H54 (cell line): ENCODE measurements at places on chromosomes 4 and X.

- no peak for DNase-seq
Measured at GRCh38 chr4:39994406-39994805, 16.7 kb upstream of the PDS5A start.

DNA sequence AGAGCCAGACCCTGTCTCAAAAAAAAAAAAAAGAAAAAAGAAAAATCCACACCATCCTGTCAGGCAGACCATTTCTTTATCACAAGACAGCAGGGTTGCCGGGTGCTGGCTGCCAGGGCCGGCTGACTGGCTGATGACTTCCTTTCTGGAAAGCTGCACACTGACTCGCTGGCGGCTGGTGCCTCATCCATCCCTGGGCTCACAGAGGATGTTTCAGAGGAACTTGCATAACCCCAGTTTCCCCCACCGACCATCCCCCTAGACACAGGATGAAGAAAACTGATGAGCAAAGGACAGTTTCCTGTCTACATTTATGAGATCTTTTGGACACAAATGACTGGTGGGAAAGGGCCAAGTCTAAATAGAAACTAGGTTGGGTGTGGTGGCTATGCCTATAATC is 14.1 kb downstream of the HPSE start:
- peak; percentile 24 for DNase-seq

DNA sequence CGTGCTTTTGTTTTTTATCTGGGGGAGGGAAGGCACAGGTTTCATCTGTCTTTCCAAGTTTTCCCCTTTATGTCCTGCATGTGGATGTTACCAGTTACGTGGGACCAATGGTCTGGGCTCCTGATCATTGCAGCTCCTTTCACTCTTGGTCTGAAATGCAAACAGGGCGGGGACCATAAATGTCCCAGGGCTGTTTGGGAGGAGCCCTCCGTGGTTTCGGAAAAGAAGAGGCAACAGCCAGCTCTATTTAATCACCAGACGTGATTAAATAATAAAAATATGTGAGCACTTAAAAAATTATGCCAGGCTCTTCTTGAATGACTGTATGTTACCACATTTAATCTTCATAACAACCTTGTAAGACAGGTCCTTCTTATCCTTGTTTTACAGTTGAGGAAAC is 30.8 kb upstream of the C1GALT1C1 start:
- no peak for DNase-seq

DNA sequence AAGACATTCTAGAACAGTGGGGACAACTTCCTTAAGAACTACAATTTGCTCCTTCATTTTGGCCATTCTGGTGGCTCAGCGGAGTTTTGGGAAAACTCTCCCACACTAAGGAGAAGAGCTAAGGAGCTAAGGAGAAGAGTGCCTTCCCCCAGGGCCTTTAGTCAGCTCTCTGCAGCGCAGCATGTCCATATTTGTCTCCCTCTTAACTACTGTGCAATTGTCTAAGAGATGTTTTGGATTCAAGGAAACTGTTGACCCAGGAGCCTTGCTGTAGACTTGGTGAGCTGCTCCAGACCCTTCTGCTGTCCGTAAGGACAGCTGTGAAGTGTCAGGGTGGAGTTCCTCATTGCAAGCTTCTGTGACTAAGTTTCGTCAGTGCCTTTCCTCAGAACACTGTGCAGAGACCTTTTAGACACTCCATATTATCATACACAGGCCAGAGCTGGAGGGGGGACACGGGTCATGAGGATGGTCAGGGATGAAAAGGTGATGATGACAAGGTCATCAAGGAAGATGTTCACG is 179.0 kb downstream of the NHS start:
- DNase-seq: no peak

GRCh38 chr4:6423575-6423974 is 48.8 kb downstream of the PPP2R2C start:
- no peak for DNase-seq

GRCh38 chr4:15901998-15902397 is 36.5 kb downstream of the FGFBP1 start:
- DNase-seq: no peak

- peak; percentile 20 for DNase-seq
Measured at GRCh38 chr4:168480931-168481611, 779 bp upstream of the DDX60L start.

- DNase-seq: no peak
Measured at GRCh38 chr4:114613560-114613959, 15.0 kb downstream of the UGT8 start.

GRCh38 chrX:50812995-50813842 is 775 bp downstream of the SHROOM4 start:
- DNase-seq: no peak

DNA sequence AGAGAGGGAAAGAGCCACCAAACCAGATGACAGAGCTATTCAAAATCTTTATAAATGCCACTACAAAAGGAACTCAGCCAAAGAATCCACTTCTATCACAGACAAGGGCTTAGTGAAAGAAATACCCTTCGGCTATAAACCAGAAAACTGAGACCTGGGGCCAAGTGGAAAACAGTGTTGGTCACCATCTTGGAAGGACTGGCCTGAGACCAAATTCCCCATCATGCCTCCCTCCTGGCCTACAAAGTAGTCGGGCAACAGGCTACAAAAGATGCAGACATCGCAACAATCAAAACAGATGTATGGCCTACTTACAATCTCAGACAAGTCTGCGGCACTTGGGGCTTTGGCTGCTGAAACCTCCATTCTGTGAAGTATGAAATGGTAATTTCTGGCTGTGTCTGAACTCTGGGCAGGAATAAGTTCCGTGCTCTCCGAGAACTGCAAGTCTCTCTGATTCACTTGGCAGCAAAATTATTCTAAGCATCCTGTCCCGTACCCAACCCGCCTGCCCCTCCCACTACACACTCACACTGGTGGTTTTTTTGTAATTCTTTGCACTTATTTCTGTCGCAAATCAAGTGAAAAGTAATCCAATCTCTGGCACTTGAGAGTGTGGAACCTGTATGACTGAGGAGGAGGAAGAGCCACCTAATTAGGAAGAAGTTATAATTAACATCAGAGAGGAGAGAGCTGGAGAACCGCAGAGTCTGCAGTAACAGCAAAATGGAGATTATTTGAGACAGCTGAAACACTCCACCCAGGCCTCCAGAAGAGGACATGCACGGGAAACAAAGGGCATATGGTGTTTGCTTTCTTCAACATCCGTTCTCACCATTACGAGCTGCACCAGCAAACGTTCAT is 87.8 kb downstream of the SH3KBP1 start:
- no peak for DNase-seq

DNA sequence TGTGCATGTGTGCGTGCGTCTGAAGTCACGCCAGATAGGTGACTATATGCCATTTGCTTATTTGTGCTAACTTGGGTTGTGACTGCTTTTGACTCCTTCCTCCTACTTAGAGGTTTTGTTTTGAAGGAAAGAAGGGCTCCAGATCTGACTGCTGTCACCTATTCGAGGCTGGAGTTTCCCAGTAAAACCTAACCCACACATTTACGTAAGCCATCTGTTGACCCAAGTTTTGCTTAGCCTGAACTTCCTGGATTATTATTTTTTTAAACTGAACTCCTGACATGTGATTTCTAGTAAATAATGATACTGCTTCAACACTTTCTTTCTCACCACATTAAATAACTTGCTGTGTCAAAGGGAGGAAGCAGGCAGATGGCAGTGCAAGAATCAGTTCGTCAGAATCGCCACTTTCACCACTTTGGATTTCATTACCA is 41.5 kb downstream of the DTHD1 start:
- DNase-seq: no peak

- no peak for DNase-seq
Measured at GRCh38 chrX:1516596-1517104, 20.3 kb downstream of the P2RY8 start.

DNA sequence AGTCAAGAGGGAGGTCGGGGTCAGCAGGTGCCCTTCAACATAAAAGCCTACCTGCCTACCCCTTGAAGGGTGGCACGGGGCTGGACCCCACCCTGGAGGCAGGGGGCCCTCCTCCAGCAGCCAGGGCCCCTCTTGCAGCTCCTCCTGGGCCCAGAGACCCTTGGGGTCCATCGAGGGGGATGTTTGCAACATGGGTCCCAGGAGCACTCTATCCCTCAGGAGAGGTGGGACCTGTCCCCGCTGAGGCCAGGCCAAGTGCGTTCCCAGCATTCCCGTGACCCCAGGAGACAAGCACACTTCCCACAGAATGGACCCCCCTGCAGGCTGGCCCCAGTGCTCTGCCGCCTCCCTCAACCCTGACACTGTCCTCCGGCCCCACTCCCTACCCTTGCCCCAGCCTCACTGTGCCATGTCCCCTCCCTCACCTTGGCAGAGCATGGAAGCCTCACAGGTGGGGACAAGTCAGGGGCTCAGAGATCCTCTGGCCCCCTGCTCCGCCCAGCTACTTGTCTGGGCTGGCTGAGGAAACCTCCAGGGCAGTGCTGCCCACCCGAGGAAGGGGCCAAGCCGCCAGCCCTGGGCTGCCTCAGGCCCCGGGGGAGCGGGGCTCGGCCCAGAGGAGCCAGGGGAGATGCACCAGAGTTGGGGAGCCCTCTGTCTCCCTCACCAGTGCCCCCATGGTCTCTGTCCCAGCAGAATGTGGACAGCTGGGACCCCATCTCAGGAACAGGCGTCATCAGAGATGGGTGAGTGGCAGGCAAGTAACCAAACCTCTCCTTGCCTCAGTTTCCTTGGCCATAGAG is 2.2 kb downstream of the MXD4 start:
- no peak for DNase-seq

GRCh38 chr4:182306792-182307507 is 63.7 kb downstream of the TENM3 start:
- DNase-seq: no peak

- no peak for DNase-seq
Measured at GRCh38 chrX:134482371-134482770, 22.4 kb downstream of the HPRT1 start.

- DNase-seq: no peak
Measured at GRCh38 chrX:80879916-80880315, 70.2 kb upstream of the BRWD3 start.

- DNase-seq: peak; percentile 7
Measured at GRCh38 chr4:158496030-158496741, 25.5 kb upstream of the RXFP1 start.

GRCh38 chr4:28351826-28352225 is 1491.2 kb downstream of the STIM2 start:
- DNase-seq: no peak

DNA sequence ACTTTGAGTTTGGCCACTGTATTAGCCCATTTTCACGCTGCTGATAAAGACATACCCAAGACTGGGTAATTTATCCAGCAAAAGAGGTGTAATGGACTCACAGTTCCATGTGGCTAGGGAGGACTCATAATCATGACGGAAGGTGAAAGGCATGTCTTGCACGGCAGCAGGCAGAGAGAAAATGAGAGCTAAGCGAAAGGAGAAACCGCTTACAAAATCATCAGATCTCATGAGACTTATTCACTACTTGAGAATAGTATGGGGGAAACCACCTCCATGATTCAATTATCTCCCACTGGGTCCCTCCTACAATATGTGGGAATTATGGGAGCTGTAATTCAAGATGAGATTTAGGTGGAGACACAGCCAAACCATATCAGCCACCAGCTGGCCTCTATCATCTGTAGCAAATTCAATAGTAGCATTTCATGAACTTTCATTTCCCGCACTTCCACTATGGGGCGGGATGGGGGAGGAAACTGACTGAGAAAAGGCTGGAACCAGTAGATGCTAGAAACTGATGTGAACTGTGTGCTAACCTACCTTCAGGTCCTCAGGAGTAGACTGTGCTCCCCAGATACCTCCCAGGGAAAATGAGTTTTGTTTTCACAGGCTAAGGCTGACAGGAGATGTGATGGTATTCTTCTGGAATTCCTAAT is 35.3 kb upstream of the LGI2 start:
- DNase-seq: no peak

DNA sequence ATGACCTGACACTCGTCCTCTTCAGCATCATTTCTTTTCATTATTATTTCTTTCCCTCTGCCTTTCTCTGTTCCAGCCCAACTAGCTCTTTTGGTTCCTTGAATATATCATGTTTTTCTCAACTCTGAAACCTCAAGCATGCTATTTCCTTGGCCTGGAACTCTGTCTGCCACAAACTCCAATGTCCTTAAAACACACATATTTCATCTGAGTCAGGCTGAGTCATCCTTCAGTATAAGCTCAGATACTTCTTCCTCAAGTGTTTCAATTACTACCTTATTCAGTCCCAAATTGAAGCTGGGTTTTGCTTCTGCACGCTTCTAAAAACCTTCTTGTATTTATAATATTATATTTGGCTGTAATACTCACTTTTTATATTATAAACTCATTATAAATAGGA is 424.2 kb downstream of the PDGFC start:
- DNase-seq: no peak

DNA sequence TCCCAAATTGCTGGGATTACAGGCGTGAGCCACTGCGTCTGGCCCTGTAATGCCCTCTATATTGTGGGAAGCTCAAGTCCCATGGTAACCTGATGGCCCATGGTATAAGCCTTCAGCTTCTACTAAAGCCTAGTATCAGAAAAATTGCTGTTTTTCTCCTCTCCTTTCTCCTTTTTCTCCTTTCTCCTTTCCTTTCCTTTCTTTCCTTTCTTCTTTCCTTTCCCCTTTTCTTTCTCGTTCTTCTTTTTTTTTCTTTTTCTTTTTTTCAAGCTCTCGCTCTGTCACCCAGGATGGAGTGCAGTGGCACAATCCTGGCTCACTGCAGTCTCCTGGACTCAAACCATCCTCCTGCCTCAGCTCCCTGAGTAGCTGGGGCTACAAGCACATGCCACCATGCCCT is 740.7 kb downstream of the FAM133A start:
- DNase-seq: no peak

GRCh38 chr4:66852843-66853242 is 692.5 kb downstream of the CENPC start:
- no peak for DNase-seq
